ENCODE measurements at places on chromosomes 2 and 18.

DNA sequence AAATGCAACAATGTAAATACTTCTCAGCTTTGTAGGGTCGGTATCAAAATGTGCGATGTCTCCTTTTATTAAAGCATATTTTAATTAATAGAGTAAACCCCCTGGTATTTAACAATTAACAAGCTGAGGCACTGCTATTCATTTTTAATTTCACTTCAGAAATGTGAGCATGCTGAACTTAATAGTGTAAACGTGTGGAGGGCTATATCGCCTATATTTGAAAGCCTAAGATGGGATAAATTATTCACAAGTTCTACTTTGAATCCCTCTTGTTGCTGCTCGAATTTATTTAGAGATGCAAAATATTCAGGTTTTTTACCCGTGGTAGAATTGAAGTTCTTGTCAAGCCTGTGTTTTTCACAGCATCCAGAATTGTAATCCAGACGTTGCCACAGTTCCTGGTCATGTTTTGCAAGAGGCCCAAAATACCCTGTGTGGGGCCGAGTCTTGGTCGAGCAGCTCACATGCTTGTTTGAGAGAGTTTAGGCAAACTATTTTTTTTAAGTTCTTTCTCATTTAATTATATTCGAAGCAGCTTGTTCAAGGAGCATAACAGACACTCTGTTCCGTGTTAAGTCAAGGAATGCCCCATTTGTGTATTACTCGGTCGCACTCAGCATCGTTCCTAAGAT lies 2.5 kb downstream of the SALL3 start:
- no peak for DNase-seq

- DNase-seq, result no peak
These were observed 66.8 kb upstream of the STK39 start for GRCh38 chr2:168314236-168314635.

GRCh38 chr18:23320709-23321236 lies 132.3 kb upstream of the RIOK3 start:
- no peak for DNase-seq

DNA sequence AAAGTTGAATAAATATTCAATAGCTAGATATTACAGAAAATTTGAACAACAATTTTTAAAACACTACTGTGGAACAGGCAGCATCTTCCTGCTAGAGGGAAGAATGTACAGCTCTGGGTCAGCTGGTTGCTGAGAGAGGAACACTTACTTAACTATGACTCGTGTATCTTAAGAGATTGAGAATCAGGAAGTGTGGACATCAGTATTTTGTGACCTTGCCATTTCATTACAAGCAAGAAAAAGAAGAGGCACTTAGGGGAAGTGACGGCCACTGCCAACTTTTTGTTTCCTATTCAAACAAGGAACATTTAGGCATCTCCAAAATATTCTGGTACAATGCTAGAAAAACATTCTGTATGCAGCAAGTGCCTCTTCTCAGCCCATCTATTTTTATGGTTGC lies 45.9 kb downstream of the ITPRID2 start:
- DNase-seq, result no peak

DNA sequence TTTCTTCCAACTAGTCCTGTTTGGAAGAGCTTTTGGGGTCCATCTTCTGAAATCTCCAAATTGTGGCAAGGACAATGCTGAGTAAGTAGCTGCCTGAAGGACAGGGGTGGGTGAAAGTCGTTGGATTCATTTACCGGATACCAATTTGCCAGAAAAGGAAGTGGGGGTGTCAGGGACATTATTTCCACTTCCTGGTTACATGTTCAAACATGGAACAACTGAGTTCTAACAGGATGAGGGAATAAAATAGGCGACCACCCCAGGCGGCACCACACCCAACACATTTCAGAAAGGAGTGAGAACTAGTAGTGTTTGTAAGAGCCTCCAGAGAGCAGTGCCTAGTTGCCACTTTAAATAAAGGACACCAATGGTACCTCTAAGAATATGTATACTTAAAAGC lies 158.6 kb upstream of the SERTAD2 start:
- DNase-seq, result no peak

GRCh38 chr2:199911877-199912161 lies 726 bp downstream of the C2orf69 start:
- DNase-seq, result no peak

DNA sequence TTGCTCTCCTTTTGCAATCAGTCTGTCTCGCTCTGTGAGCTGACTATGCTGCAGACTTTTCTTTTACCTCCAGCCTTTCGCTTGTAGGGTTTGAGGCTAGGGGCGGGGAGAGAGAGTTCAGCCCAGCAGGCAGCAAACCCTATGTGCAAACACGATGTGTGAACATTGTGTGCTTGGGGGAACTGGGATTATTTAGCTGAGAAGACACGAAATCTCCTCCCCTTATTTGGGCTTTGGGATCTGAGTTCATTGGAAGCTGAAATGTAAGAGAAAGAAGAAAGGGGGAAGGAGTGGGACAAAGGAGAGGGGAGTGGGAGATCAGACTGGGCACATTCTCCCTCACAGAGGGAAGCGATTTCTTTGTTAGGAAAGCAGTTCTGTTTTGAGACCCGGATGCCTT lies 189.6 kb upstream of the TNP1 start:
- DNase-seq, result no peak

GRCh38 chr2:217033186-217033585 lies 173.3 kb upstream of the TNP1 start:
- no peak for DNase-seq

- DNase-seq, result no peak
These were observed 134.8 kb downstream of the SH3BP4 start for GRCh38 chr2:235086481-235087184.

- no peak for DNase-seq
These were observed 69.6 kb upstream of the RND3 start for GRCh38 chr2:150557020-150557600.

DNA sequence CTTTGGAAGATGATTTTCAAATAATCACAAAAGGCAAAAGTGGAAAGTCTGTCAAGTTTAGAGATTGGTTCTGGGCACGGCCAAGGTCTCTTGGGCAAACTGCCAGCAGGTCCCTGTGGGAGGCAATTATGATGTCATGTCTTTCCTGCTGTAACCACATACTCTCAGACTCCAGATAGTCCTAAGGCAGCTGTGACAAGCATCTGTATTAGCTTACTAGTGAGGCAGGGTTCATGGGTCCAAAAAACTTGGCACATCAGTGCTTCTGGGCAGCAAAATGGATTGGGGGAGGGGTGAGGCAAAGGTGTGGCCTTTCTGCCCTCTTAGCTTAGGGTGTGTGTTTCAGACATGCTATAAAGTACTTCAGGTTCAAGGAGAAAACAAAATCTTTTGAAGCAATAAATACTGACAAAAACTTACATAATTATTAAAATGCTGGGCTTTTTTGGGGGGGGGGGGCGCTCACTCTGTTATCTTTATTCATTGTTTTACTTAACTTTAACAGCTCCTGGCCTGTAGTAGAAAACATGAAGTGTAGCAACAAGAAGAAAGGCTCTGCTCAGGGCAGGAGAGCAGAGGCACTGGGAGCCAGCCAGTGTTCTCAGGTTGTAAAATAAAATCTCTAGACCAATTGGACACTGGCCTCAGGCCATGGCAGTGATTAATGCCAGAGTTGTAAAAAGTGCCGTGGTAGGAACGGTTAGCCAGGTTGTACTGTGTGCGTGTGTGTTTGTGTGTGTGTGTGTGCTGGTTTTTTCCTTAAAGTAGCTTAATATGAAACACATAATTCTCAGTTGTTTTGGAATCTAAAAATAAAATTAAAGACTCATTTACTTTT lies 14.3 kb upstream of the TANC1 start:
- DNase-seq, result peak; percentile 51

GRCh38 chr18:39053571-39053970 lies 1488.0 kb upstream of the CELF4 start:
- no peak for DNase-seq

DNA sequence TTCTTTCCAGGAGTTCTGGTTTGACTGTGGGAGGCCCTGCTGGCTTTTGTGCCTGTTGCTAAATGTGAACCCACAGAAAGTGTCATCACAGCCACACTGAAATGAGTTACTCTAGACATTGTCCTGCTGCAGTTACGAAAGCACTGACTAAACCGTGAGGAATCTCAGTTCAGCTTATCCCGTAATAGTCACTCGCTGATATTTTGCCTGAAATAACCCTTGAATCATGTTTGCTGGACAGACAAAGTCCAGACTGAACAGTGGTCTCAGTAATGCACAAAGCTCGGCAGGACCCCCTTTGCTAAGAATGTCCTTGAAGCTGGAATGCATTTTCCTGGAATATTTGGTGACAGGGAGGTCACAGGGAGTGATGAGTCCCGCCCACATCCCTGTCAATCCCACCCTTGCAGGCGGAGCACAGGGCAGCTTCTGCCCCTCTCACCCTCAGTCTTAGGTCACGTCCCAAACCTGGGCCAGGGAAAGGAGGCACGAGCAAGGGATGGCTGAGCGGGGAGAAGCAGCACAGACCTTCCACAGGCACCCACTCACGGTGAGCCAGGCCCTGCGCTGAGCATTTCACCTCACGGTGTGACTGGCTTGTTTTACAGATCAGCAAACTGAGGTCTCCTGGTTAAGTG lies 53.4 kb downstream of the ADI1 start:
- DNase-seq, result no peak

DNA sequence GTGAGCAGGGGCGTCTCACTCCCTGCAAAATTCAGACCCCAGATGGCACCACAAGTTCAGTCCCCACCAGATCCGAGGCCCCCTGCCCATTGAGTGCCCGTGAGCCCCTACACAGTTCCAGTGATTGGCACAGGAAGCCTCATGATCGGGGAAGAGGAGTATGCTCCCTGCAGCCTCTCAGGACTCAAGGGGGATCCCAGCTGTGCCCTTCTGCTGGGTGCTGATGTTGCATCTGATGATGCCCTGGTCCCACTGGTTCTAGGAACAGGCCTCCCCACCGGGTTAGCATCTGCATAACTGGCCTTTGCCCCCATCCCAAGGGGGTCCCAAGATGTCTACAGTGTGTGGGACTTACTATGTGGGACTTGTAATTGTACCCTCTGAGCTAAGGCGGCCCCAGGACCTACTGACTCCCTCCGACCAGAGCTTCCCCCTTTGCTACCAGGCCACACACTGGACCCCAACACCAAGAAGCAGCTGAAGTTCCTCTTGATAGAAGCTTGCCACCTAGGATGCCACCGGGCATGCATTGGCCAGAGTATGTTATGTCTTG lies 8.6 kb downstream of the ALPG start:
- DNase-seq, result no peak

GRCh38 chr2:168039881-168040280 lies 207.5 kb downstream of the STK39 start:
- no peak for DNase-seq

DNA sequence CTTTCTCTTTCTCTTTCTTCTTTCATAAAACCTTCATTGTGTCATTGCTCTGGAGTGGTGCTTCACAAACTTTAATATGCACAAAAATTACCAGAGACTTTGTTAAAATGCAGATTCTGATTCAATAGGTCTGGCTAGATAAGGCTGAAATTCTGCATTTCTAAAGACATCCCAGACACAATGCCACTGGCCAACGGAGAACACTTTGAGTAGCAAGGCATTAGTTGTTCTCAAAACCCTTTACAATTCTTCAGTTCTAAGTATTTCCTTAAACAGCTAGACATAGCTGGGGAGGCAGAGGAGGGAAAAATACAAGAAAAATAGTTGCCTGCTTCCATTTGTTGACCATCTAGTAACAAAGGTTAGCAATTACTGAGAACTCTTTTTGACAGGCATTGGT lies 101.8 kb upstream of the PIK3C3 start:
- DNase-seq, result no peak

- no peak for DNase-seq
These were observed 117.0 kb upstream of the CYP1B1 start for GRCh38 chr2:38192976-38193375.

- no peak for DNase-seq
These were observed 5.7 kb downstream of the CCL20 start for GRCh38 chr2:227819398-227819697.

DNA sequence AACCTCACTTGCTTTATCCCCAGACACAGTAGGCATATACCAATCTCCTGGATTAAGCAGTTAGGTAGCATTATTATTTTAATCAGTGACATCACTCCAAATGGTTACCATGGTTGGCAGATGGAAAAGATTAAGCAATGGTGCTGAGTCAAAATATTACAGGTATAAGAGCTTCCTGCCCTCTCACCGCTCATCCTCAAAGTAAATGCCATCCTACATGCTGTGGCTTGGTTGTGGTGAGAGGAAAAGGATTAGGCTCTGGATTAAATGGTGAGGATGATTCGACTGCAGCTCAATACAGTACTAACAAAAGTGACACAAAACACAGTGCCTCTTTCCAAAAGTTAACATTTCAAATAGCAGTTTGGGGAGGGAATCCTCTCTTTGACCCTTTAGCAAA lies 108.9 kb upstream of the ACAA2 start:
- no peak for DNase-seq

- DNase-seq, result no peak
These were observed 120.7 kb downstream of the PLA2R1 start for GRCh38 chr2:159941729-159942128.

DNA sequence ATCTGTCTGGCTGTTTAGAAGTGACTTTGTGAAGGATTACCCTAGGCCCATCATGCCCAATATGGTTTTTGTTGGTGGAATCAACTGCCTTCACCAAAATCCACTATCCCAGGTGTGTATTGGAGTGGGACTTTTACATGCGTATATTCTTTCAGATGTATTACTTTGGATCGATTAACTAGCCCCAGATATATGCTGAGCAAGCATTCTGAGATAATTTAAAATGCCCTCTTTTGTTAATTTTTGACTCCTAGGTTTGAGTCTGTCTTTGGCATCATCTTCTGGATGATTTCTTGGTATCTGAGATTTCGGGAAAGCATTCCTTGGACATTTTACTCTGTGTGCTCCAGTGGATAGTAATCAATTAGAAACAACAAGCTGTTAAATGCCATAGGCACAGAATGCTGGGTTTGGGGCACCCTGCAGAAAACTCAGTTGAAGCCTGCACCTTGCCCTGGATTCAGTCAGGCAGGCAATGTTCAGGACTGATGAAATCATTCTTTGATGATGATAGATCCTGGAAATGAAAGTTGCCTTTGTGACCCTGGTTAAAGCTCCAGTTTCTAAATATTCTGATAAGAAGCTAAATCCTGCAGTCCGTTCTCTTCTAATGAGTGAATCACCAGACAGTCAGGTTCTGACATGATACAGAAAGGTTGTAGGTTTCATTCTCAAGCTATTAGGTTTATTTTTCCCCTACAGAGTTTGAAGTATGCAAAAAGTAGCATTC lies 1.1 kb downstream of the UGT1A1 start:
- no peak for DNase-seq

DNA sequence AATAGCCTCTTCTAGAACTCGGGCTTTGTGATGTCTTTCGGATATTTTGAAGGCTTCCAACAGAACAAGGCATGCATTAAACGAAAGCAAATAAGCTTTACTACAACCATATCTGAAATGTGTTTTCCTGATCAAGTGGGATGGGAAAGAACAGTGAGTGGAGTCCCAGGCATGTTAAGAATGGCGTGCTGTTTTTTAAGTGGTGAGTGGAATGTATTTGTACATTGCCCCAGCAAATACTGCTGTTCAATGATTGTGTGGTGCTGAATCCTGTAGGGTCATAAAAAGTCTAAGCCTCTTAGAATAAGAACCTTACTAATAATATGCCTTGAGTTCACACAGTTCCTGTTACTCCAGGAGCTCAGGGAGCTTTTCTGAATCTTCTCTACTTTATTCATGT lies 52.5 kb downstream of the POMC start:
- DNase-seq, result no peak
